GM04504 (cell line): ENCODE measurements at places on chromosomes 3 and 15.

DNA sequence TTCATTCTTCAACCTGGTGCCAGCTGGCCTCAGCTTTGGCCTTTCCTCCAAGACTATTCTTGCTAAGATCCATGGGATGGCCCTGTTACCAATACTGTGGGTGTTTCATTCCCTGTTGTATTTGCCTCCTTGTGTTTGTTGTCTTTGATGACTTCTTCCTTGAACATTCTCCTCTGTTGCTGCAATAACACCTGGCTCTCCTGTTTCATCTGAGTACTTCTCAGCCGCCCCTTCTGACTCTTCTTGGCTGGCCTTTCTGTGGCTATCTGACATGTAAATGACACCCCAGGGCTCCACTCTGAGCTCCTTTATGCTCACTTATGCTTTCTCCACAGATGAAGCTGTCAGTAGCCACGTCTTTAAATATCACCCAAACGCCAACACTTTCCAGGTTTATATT lies 302.7 kb upstream of the CHRNA7 start:
- no peak for DNase-seq

GRCh38 chr3:127194601-127195187 lies 1.8 kb downstream of the PRR23E start:
- DNase-seq = no peak

GRCh38 chr3:44772099-44772442 lies 10.5 kb downstream of the KIF15 start:
- no peak for DNase-seq

GRCh38 chr15:77984446-77984861 lies 93.1 kb downstream of the TBC1D2B start:
- DNase-seq = no peak

- DNase-seq = peak; percentile 72
Measured at GRCh38 chr3:102069211-102069662, 219.9 kb downstream of the NFKBIZ start.

- no peak for DNase-seq
Measured at GRCh38 chr3:142417302-142417701, 30.5 kb downstream of the XRN1 start.

DNA sequence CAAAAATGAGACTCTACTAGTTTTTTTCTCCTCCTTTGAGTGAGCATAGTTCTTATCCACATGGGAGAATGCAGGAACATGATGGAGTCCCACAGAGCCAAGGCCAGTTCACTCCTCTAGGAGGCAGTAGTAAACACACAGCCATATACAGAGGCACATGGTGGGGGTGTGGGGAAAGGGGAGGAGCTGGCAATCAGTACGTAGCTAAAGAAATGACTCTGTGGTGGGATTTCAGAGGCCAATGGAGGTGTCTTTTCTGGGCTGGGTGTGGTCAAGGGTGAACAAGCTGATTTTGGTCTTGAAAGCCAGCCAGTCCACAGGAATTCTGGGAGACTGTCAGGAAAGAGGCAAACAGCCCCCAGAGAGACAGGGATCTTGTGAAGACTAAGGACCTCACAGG lies 6.6 kb upstream of the RAB11A start:
- no peak for DNase-seq

GRCh38 chr3:14546041-14546440 lies 5.9 kb upstream of the GRIP2 start:
- DNase-seq = no peak

DNA sequence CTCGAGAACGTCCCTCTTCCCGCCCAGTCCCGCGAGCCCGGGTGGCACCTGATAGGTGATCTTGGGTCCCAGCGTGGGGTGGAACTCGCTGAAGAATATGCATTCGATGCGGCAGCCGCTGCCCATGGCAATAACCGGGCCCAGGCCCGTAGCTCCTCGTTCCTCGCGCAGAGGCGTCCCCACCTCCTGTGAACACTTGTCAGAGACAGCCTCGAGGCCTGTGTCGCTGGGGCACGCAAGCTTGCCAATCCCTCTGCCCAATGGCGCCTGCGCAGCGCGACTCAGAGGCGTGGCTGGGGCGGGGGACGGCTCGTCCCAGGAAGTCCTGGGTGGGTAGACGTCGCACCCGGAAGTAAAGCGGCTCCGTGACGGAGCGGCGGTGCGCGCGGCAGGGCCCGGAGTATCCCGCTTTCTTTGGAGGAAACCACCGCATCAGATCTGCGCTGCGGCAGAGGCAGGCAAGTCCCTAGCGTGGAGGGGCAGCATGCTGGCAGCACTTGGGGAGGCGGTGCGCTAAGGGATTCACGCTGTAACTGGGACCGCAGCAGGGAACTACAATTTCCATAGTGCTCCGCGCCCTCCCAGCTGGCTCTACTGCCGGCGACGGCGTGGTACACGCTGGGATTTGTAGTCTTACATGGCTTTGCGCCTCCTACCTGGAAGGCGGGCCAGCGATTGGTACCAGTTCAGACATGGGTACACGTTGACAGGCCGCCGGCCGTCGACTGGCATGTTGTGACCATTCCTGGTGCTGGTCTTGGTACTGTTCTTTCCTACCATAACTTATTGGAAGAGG lies at the start of the genes CYB561D2 and NPRL2:
TSS of gene CYB561D2 (plus strand) at position 336 of the 796 bp plus-strand sequence. CDS start 572 bp downstream, outside the sequence.
TSS of gene NPRL2 (minus strand) at position 249 of the 796 bp plus-strand sequence. CDS start at position 126, 123 bp downstream.
- peak; percentile 83 for DNase-seq

DNA sequence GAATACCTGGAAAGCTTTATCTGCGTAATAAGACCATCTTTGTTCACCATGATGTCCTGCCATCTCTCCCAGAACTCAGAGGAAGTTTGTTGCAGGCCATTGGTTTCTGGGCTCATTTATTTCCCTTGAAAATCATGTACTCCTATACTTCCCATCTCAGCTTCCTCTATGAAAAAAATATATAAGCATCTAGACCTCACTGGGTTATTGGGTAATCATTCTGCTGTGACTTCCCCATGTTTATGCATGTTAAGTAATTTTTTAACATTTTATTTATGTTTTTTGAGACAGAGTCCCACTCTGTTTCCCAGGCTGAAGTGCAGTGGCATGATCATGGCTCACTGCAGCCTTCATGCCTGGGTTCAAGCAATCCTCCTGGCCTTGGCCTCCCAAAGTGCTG lies 184.5 kb downstream of the ZPLD1 start:
- no peak for DNase-seq
